ENCODE measurements at places on chromosomes 1 and 21.

- DNase-seq, result no peak
Measured at GRCh38 chr1:21873174-21873573, 61.1 kb downstream of the LDLRAD2 start.

DNA sequence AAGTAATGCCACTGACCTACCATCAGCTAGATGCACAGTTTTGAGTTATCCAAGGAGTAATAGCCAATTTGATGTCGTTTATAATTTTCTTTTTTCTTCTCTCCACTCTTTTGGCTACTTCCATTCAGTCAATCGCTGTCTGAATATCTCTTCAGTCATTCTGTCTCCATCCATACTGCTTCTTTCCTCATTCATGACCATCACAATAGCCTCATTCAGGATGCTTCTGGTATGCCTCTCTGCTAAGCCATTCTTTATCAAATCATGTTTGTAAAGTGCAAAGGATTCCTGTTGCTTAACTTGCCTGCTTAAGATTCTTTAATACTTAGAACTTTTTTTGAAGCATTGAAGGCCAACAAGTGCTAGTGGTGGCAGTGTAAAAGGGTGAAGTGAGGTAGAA, 20.2 kb downstream of the TYW3 start:
- DNase-seq, result no peak

GRCh38 chr1:66335859-66336640, 197.9 kb upstream of the SGIP1 start:
- no peak for DNase-seq

DNA sequence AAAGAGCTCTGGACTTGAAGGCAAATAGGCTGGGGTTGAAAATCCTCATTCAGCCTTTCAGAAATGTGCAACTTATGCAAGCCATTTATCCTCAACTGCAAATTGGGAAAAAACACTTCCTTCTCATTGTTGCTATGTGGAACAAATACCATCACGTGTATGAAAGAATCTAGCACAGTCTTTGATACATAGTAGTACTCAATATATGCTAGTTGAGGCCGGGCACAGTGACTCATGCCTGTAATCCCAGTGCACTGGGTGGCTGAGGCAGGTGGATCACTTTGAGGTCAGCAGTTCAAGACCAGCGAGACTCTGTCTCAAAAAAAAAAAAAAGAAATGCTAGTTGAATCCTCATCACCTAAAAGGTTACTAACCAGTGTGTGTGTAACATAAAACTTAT, 8.2 kb downstream of the PI4KB start:
- no peak for DNase-seq

- DNase-seq, result peak; percentile 25
Measured at GRCh38 chr1:43452789-43453441, 816 bp downstream of the HYI start.

GRCh38 chr21:42291003-42291750, 24.0 kb downstream of the TFF3 start:
- DNase-seq, result no peak

DNA sequence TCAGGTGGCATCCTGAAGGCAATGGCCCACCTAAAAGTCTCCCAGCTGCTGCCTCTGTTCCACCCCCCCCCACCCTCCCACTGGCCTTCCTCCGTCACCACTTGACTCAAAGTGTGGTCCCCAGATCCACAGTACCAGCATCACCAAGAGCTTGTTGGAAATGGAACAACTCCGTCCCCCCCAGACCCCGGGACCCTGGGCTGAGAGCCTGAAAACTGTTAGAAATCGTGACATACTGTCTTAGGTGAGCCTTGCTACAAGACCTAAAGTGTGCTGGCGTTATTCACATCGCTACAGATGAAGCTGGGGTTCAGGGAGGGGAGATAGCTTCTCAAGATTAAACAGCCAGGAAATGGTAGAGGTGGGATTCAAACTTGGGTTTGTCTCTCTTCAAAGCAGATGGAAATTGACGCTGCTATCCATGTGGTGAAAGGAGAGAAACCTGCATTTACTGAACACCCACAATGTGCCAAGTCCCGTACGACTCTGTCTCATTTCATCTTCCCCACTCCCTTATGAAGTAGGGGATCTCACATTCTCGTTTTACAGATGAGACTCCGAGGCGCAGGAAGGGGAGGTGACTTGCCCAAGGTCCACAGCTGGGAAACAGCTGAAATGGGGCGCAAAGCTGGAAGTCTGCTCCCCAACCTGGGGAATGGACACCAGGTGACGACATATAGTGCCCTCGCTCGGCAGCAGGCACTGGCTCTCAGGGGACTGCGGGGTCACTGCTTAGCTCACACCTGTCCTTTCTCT, 52.8 kb upstream of the IFFO2 start:
- no peak for DNase-seq

DNA sequence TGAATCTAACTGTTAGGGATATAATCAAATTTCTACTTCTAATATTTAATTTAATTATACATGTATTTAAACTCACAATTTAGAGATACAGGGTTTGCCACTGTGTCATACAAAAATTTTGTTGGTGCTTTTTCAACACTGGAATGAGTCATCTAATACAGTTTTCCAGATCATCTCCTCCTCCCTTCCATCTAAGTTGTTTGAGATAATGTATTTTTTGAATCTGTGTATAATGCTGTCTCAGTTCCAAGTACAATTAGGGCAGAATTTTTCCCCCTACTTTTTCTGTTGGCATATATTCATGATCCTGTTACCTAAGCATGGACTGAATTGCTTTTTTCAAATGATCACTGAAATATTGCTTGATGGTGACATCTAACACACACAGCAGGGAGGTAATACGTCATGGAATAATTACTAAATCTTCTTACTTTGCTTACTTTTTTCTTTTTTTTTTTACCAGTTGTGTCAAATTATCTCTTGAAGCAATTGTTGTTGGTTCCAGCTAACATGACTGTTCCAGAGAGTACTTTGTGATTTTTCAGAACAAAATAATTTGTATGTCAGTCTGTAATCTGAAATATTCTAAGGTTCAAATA, 146.0 kb downstream of the MAGI3 start:
- no peak for DNase-seq

DNA sequence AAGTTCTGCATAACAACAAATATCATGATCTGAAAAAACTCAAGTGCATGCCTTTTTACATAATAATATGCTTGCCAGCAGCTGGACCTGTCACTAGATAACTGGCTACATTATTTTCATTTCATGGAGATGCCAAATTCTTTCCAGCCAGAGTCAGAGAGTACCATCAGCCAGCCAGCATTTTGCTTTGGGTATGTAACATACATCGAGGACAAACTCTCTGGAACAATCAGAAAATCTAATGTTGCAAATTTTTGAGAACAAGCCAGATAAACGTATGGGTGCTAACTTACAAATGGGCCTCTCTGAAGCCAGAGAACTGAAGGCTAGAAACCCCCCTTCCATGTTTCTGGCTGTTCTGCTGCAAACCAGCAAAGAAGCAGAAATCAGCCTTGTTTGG, 76.3 kb upstream of the BACE2 start:
- DNase-seq, result no peak

- peak; percentile 18 for DNase-seq
Measured at GRCh38 chr1:78003882-78004718, 639 bp upstream of the DNAJB4 start.

DNA sequence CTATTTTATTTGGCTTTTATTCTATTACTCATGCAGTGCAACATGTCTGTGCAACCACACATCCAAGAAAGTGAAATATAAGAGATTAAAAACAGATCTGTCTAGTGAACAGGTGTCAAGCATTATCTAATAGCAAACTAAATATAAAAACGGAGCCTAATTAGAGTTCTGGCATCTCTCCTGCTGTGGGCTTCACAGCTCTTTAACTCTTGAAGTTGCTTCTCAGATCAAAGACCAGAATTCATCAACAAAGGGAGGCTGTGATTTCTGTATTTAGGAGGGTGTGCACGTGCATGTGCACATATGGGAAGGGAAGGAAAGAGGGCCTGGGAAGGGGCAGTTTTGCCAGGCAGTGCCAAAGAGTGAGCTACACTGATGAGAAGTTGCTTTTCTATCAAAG, 81.0 kb downstream of the MIS18A start:
- DNase-seq, result no peak
